ENCODE measurements at places on chromosomes 12 and 14. TPM values are rescaled to one million over a fixed set of nuclear protein-coding genes. Genes with fewer than 3 reads are reported as not detected.

DNAJC22 gene
- 36.0 TPM for total RNA-seq

ZNF385A gene
- 16.6 TPM for total RNA-seq

GPRC5A gene
- total RNA-seq, result 4.0 TPM

NELL2 gene
- total RNA-seq, result 6.1 TPM

RNASE1 gene
- total RNA-seq, result 4.5 TPM

OVCH1 gene
- total RNA-seq, result 0.65 TPM

HPD gene
- not detected for total RNA-seq

YLPM1 gene
- total RNA-seq, result 128 TPM

C12orf42 gene
- 0.29 TPM for total RNA-seq

ISM2 gene
- total RNA-seq, result 0.42 TPM

SLC8A3 gene
- 0.43 TPM for total RNA-seq

HSPA2 gene
- total RNA-seq, result 2.7 TPM

CD27 gene
- total RNA-seq, result not detected

SDR9C7 gene
- not detected for total RNA-seq

AQP2 gene
- total RNA-seq, result 0.29 TPM

DNA sequence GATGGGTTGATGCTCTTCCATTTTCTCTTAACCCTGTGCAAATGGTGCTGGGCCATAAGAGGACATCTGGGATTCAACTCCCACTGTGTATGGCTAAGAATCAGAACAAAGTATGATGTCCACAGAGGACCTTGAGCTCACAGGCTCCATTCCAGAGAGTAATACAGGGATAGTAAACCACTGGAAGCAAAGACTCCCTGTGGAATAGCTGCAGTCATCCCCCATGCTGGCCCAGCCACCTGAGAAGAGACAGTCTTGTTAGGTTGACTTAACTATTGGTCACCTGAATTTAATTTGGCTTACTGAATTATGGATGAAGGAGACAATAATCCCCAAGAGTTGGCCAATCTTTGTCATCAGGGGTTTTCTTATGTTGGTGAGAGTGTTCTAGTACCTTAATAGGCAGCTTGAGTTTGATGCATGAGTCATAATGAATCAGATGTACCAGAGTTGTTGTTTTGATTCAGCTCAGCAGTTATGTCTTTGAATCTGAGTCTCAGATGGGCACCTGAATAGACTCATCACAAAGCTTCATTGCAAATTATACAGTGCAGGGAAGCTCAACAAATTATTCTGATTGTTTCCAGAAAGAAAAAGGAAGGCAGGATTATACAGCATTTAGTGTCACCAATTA lies 122.7 kb downstream of the SSPN start:
- no peak overlapping the region for H3K27ac ChIP-seq
- no peaks in the 10 kb centered on the region for H3K36me3 ChIP-seq
- no peak for DNase-seq
- H3K27me3 ChIP-seq, result peaks cover 11% of the 10 kb centered on the region
- H3K4me3 ChIP-seq, result no peak overlapping the region

DNA sequence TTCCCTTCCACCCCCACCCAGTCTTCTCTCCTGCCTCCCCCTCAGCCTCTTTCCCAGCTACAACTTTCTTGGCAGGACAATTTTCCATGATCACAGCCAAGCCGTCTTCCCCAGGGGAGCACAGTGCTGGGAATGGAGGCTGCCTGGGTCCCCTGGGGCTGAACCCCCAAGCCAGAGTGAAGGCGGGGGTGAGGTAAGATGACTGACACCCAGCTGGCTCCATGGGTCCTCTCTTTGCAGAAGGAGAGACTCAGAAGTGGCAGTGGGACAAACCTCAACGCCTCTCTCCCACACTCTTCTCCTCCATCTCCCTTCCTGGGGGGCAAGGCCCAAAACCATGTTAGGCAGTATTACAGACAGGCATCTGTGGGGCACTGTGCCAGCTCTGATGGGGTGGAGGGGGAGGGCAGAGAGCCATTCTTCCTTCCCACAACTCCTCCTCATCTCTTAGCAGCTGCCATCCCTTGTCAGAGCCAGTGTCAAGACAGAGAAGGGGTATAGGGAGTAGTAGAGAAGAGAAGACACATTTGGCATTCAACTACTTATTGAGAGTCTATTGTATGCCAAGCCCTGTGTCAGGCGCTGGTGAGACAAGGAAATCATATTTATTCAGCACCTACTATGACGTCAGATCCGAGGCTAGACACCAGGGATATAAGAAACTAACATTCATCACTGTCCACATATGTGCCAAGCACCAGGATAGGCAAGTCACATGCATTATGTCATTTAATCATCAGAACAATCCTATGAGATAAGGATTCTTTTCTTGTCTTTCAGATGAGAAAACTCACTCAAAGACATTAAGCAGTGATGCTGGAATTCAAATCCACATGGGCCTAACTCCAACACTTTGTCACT lies 3.6 kb downstream of the ITGA7 start:
- peaks cover 79% of the 10 kb centered on the region for H3K27me3 ChIP-seq
- H3K36me3 ChIP-seq, result no peaks in the 10 kb centered on the region
- no peak for DNase-seq
- H3K27ac ChIP-seq, result no peak overlapping the region
- H3K4me1 ChIP-seq, result peaks cover 14% of the 10 kb centered on the region

GRCh38 chr14:70073924-70074566 lies 114.7 kb downstream of the SLC8A3 start:
- H3K4me1 ChIP-seq, result no peaks in the 10 kb centered on the region
- DNase-seq, result peak; percentile 55
- no peaks in the 10 kb centered on the region for H3K27me3 ChIP-seq
- H3K27ac ChIP-seq, result no peak overlapping the region

DNA sequence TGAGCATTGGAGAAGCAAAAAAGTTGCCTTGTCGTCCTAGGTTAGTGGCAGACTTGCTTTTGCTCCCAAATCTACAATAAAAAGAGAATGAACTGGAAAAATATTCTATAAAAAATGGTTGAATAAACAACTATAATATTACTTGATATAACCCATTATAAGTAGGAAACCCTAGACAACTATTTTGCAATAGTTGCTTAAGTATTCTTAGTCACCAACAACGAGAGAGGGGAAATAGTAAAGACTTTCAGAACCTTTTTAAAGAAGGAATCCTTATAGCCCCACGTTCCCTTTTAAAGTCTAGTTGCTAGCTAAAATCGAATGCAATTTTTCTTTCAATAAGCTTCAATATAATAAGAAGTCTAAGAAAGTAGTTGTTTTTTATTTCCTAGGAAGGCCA lies 17.5 kb downstream of the AQP6 start:
- H3K27ac ChIP-seq, result no peak overlapping the region
- DNase-seq, result no peak
- peaks cover 4% of the 10 kb centered on the region for H3K4me1 ChIP-seq
- H3K4me3 ChIP-seq, result no peak overlapping the region
- no peaks in the 10 kb centered on the region for H3K27me3 ChIP-seq

DNA sequence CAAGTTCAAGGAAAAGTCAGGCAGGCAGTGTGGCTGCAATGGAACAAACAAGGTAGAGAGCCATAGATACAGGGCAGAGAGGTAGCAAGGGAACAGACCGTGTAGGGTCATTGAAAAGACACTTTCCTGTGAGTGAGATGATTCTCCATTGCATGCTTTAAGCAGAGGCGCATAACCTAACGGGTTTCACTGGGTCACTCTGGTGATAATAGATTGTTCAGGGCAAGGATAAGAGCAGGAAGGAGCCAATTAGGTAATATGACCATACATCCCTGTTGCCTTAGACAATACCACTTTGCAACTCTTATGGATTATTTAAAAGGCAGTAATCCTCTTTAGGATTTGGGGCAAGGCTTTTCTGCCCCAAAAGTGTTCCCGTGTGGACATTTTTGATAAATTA lies 214.1 kb downstream of the PTPRO start:
- peaks cover 4% of the 10 kb centered on the region for H3K4me1 ChIP-seq
- no peak overlapping the region for H3K27ac ChIP-seq
- no peaks in the 10 kb centered on the region for H3K36me3 ChIP-seq
- no peak overlapping the region for H3K4me3 ChIP-seq

GRCh38 chr12:91562476-91562875 lies 379.9 kb upstream of the DCN start:
- H3K36me3 ChIP-seq, result no peaks in the 10 kb centered on the region
- DNase-seq, result no peak
- no peak overlapping the region for H3K4me3 ChIP-seq
- no peaks in the 10 kb centered on the region for H3K27me3 ChIP-seq
- H3K27ac ChIP-seq, result no peak overlapping the region

- no peaks in the 10 kb centered on the region for H3K4me1 ChIP-seq
- H3K4me3 ChIP-seq, result no peak overlapping the region
- no peak overlapping the region for H3K27ac ChIP-seq
These were observed 141.7 kb downstream of the TMEM132C start for GRCh38 chr12:128408669-128409068.

DNA sequence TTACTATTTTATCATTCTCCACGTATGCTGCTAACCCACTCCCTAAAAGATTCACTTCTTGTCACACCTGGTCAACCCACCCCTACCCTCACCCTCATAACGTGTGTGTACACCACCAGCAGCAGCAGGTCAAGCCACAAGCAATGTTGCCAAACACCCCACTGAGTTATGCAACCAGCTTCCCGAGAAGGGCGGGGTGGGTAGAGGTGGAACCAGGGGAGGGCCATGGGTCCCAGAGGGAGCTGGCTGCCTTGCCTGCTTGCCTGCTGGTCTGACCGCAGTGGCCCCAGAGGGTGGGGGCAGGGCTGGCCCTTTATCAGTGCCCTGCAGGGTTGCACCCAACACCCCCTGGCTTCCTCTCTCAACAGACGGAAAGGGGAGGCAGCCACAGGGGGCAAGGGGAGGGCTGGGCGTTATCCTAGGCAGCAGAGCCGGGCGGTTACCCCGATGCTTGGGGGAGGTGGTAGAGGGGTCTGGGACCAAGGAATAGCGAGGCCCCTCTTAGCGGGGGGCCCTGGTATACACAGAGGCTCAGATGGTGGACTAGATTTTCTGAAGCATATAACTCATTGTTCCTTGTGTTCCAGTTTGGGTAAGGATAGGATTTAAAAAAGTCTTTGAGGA lies 3.5 kb upstream of the NFE2 start:
- DNase-seq, result no peak
- H3K27me3 ChIP-seq, result no peaks in the 10 kb centered on the region
- H3K36me3 ChIP-seq, result no peaks in the 10 kb centered on the region
- H3K4me3 ChIP-seq, result no peak overlapping the region
- H3K4me1 ChIP-seq, result peaks cover 43% of the 10 kb centered on the region
- H3K27ac ChIP-seq, result no peak overlapping the region

GRCh38 chr12:48980953-48981756 lies 3.0 kb downstream of the WNT1 start:
- no peak for DNase-seq
- peaks cover 15% of the 10 kb centered on the region for H3K4me1 ChIP-seq
- peaks cover 96% of the 10 kb centered on the region for H3K27me3 ChIP-seq
- H3K4me3 ChIP-seq, result peak overlapping the region; percentile 61

DNA sequence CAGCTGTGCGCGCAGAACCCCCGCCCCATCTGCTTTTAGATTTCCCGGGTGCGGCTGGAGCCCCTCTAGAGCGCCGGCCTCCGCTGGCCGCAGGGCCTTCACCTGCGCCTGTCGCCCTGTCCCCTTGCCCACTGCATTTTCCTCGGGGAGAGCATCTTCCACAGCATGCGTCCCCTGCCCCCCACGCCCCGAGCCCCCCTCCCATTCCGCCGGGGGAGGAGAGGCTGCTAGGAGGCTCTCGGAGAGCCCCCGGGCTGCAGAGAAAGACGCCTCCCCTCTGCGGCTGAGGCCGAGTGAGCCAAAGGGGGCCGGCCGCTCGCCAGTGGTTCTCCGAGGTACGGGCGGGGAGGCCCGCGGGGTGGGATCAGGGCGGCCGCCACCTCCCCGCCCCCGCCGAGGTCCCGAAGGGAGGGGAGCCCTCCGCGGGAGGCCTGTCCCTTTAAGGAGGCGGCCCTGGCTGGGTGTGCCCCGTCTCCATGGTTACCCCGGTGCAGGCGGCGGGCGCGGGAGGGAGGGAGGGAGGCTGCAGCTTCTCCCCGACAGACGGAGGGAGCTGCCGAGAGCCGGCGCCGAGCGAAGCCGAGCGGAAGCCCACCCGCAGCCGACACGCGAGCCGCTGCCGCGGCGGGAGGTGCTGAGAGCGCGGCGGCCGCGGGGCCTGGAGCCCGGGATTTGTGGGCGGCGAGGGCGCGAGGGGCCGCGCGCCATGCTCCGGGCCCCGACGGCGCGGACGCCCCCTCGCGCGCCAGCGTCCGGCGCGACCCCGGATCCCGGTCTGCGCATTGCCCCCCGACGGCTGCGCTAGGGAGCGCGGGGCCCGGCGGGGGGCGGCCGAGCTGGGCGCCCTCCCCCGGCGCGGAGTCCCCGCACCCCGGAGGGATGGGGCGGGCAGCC lies at the start of gene KCNH3:
Gene KCNH3 (plus strand): TSS at position 521 of the 894 bp plus-strand sequence. CDS start 387 bp downstream, outside the sequence.
- DNase-seq, result peak; percentile 74
- H3K4me3 ChIP-seq, result peak within 1 kb of the TSS; percentile 78
- peaks cover 63% of the 10 kb centered on the region for H3K27me3 ChIP-seq
- H3K4me1 ChIP-seq, result peaks cover 18% of the 10 kb centered on the region

GRCh38 chr12:72610854-72611358 lies 338.7 kb downstream of the TRHDE start:
- H3K27ac ChIP-seq, result no peak overlapping the region
- H3K4me3 ChIP-seq, result no peak overlapping the region
- H3K27me3 ChIP-seq, result no peaks in the 10 kb centered on the region
- no peak for DNase-seq
- H3K36me3 ChIP-seq, result no peaks in the 10 kb centered on the region

DNA sequence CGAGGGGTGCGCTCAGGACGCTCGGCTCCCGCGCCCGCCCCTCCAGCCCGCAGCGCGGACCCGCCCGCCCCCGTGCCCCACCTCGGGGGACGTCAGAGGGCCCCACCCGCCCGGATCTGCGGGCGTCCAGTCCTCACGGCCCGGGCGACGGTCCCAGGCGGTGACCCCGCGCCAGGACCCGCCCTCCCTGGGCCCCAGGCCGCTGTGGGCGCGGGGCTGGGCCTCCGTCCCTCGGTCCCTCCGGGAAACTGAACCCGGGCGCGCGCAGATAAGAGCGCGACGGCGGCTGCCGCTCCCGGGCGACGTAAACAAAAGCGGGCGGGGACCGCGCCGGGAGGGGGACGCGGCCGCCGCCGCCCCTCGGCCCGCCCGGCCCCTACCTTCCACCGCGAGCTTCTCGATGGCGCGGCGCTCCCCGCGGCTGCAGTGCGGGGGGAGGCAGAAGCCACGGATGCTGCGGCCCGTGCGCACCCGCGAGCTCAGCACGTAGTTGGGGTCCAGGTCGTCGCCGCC lies 1.1 kb downstream of the CKB start:
- no peak for DNase-seq
- peaks cover 35% of the 10 kb centered on the region for H3K4me1 ChIP-seq
- no peaks in the 10 kb centered on the region for H3K27me3 ChIP-seq
- H3K36me3 ChIP-seq, result peaks cover 9% of the 10 kb centered on the region
- H3K27ac ChIP-seq, result no peak overlapping the region
- H3K4me3 ChIP-seq, result peak overlapping the region; percentile 66

DNA sequence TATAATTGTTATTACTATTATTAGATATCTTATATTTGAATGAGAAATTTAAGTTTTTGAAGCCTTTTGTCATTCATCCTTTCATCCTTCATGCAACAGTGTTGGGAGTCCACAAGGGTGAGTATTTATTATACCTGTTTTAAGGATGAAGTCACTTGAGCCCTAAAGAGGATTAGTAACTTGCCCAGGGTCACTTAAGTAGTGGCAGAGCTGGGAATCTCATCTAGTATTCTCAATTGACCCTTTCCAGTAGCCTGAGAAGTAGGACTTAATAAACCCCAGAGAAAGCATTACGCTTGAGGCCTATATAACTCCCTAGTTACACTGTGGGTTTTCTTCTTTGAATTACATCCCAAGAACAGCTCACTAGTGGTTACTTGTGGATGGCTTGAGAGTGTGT lies 119.8 kb downstream of the SRGAP1 start:
- H3K4me3 ChIP-seq, result no peak overlapping the region
- DNase-seq, result no peak
- H3K27ac ChIP-seq, result no peak overlapping the region
